ELR (cell line): ENCODE measurements at places on chromosomes 16 and 17.
A peak's percentile ranks its signal among the peaks of the same experiment; 100 is the strongest.

DNA sequence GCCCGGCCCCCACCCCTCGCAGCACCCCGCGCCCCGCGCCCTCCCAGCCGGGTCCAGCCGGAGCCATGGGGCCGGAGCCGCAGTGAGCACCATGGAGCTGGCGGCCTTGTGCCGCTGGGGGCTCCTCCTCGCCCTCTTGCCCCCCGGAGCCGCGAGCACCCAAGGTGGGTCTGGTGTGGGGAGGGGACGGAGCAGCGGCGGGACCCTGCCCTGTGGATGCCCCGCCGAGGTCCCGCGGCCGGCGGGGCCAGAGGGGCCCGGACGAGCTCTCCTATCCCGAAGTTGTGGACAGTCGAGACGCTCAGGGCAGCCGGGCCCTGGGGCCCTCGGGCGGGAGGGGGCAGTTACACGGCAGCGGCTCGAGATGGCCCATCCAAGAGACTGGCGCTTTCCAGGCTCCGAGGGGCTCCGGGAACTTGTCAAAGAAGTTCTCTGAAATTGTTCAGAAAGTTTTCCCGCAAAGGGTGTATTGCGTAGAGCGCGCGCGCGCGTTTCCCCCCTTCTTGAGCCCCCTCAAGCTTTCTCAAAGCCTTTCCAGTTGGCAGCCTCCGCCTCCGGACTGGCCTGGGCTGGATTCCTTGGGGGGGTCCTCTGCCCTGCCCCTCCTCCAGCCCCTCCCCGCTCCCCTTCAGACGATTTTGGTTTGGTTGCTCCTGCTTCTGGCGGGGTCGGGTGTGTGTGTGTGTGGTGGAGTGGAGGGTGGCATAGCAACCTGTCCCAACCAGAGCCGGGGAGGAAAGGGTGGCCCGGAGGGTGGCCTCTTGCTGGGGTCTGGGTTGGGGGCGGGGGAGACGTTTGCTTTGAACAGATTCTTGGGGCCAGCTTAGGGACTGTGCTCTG, 504 bp downstream of the ERBB2 start:
- DNase-seq: peak; percentile 46

DNA sequence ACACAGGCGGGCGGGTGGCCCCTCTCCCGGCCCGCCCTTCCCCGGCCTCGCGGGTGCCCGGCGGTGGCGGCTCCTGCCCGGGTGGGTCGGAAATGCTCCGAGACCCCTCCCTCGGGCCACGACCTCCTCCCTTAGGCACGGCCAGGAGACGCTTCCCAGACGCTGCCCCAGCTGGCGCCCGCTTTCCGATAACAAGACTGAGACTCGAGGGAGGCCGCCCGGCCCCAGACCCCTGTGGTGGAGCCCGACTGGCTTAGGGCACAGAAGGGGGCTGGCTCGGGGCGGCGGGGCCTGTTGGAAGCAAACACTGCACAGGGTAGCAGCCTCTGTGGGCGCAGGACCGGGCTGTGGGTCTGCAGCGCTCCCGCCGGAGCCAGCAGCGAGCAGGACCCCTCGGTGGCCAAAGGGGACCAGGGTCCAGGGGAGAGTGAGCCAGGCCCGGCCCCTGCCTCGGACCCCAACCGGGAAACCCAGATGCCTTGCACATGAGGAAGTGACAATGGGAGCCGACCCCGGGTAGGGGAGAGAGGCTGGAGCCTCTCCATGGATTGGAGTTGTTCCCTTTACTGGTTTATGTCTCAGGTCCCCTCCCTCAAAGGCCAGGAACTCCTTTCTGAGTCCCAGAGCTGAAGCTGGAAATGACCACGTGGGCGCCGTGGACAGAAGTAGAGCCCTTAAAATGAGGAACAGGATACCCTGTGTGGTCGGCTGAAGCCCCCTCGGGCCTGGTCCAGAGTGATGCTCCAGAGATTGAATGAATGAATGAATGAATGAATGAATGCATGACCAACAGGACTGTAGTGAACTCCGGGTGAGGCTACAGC, 19.8 kb upstream of the ADCY7 start:
- peak; percentile 31 for DNase-seq

GRCh38 chr17:79646721-79647455, 36.0 kb upstream of the RBFOX3 start:
- DNase-seq: no peak

DNA sequence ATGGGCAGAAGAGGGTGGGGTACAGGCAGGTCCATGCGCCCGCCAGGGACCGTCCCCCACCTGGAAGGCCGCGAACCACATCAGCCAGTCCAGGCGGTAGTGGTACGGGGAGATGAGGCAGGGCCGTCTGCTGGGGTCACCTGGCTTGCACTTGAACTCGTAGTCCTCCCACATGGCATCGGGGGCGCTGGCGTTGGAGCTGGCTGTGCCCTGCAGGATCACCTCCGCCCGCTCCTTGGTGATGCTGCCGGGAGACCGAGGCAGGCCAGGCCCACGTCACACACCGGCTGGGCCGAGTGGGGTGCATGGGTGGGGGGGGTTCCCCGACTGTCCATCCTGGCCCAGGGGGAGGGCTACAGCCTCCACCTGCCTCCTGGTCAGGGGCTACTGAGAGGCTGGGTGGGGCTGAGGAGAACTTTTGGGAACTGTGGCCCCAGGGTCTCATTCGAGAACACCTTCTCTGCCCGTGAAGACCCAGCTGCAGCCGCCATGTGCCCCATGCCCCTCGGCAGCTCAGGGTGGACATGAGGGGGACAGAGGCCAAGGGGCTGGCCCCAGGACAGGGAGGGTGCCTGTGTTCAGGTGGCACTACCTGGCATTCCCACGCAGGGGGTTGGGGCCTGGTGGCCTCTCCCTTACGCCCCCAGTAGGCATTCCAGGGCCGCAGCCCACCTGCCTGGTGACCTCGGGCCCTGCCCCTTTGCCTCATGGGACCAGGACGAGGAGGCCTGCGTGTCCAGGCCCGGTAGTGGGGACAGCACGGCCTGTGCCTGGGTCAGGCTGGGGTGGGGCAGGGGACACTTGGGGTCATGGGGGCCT, 69.5 kb upstream of the GNG13 start:
- DNase-seq: no peak

- no peak for DNase-seq
Measured at GRCh38 chr17:35817196-35817595, 7.9 kb downstream of the TAF15 start.

DNA sequence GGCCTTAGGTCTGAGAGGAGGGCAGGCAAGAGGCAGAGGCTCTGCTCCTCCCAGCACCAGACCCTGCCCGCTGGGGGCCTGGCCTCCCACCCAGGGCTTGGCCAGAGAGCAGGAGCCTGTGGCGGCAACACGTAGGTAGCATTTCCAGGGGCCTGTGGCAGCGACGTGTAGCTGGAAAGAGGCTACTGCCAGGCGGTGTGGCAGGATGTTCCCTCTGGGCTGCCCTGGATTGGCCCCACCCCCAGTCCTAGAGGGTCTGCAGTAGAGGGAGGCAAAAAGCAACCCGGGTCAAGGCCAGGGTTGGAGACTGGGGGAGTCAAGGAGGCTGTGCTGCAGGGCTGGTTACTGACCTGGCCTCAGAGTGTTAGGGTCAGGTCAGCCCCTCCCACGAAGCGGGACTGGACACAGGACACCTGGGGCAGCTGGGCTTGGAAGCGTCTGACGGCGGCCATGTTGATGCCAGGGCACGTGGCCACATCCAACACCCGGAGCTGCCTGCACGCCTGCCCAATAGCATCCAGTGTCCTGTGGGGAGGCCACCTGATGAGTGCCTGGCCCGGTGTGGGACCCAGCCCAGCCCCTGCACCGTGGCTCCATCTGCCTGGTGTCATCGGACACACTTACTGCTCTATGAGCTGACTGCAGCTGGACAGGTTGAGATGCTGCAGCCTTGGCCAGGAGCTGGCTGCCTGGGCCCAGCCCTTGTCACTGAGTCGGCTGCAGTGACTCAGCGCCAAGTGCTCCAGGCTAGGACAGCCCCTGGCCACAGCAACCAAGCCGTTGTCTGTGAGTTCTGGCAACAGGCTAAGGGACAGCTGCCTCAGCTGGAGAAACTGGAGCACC, 8.5 kb downstream of the ELMO3 start:
- DNase-seq: peak; percentile 84

DNA sequence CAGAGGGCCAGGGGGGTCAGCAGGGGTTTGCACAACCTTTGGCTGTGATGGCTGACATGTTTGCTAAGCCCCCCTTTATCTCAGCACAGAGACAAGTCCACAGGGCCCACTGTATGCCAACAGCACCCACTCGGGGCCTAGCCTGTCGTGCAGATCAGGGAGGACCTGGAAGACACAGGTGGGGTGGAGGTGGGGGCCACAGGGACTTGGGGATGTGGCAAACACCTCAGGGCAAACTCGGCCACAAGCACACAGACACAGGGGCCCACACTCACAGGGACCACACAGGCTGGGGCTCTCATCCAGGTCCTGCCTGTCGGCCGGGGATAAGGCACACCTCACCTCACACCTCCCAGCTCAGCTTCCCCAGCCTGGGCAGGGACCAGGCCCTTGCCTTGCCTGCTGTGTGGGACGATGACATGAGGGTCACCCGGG, 87.9 kb downstream of the C16orf78 start:
- DNase-seq: no peak

GRCh38 chr16:78323315-78323714, 223.9 kb downstream of the WWOX start:
- no peak for DNase-seq

- no peak for DNase-seq
Measured at GRCh38 chr17:49862781-49863331, 15.0 kb upstream of the TAC4 start.

GRCh38 chr17:73725794-73726515, 81.7 kb upstream of the SDK2 start:
- DNase-seq: no peak

GRCh38 chr17:16363749-16364536, 10.7 kb upstream of the CENPV start:
- DNase-seq: peak; percentile 84

DNA sequence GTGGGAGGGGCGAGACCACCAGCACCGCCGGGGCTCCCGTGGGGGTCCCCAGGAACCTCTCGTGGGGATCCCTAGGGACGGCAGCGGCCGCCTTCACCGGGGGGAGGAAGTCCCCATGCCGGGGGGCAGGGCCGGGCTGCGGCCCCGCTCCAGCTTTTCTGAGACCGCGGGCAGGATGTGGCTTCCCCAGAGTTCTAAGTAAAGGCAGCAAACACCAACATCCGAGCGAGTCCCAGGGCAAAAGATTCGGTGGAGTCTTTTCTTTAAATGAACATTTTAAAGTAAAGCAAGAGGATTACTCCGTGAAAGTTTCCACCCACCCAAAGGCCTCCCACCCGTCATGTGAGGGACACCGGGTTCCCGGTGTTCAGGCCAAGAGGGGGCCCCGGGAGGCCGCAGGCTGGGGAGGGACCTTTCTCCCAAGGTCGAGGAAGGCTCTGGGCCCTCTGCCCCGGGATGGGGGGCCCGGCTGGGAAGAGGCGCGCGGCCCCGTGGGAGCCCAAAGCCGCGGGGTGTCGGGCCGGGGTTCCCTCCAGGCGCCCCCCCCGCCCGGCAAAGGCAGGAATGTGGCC, 137.2 kb upstream of the RPH3AL start:
- peak; percentile 73 for DNase-seq

GRCh38 chr17:49766918-49767530, 3.1 kb upstream of the FAM117A start:
- DNase-seq: no peak

GRCh38 chr17:43482103-43483012, 1.4 kb upstream of the DHX8 start:
- DNase-seq: no peak
